ENCODE measurements at places on chromosomes 2 and 18.

DNA sequence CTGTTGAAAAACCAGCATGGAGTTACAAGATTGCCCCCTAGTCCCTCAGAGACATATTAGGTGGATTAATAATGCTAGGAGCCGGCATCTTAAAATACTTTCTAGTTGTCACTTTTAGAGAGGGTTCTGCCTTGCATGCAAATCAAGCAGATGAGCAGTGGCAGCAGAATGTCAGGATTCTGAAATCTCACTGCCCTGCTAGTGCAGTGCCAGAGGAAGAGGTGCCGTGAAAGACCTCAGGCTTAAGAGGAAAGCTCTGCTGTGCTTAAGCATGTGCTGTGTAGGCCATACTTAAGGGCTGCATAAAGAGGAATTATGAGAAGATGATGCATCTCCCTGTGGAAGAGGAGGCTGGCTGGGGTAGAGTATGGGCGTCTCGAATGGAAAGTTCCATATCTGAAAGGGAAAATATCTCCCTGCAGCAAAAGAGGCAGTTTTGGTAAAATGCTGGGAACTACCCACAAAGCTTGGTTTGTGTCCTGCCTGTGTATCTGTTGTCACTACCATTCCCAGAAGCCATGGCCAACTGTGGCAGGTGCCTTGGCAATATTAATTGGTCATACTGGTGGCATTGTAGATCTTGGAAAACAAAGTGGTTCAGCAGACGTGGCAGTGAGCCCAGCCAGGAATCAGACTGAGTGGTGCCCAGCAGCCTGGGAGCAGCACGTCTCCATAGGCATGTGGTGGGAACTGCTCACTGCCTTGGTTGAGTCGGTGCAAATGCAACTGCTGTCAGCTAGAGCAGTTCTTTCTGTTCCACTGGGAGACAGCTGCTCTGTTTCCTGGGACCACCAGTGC lies 131.9 kb downstream of the EVA1A start:
- DNase-seq: no peak

DNA sequence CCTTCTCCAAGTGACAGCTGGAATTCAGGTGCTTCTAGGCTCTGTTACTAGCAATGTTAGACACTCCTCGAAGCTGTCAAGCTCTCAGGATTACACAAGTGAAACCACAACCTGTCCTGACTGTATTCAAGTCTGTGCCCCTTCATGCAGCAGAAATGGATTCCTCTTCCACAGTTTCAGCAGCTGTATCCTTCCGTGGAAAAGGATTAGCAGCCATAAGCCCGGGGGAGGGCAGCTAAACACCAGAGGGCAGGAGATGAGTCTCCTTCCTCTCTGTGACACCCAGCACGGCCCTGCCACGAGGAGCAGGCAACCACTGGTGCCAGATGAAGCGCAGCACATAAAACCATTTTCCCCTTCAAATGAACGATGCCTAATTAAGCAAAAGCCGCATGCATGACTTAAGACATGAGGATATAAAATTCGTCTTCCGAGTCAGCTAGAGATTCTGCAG lies 1.2 kb downstream of the ST3GAL5 start:
- peak; percentile 24 for DNase-seq

DNA sequence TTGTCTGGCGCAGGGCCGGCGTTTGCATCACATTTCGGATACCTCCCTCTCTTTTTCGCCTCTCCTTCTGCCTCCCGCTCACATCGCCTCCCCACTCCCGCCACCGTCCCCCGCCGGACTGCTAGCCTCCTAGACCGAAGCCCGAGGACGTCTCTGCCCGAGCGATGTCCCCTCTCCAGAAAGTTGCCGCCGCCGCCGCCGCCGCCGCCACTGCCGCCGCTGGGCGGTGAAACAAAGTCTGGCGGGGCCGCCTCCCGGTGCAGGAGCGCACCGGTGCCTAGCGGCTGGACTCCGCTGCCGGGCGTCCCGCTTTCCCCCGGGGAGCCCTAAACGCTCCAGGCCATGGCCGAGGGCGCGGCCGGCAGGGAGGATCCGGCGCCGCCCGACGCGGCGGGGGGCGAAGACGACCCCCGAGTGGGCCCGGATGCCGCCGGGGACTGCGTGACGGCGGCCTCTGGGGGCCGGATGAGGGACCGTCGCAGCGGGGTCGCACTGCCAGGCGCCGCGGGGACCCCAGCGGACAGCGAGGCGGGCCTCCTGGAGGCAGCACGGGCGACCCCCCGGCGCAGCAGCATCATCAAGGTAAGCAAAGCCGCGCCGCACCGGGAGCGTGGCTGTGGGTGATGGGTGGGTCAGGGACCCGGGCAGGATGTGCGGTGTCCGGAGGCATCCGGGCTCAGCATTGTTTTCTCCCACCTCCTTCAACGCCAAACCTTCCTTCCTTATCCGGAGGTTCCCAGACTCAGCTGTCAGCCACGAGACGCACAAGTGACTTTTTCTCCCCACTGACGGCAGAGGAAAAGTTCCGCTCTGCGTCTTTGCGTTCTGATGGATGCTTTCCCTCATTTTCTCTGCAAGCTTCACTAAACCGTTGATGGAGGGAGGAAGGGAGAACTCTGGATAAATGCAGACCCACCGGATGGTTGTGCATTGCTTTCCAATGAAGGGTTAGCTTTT lies 643 bp downstream of the PLCL1 start:
- peak; percentile 3 for DNase-seq

GRCh38 chr2:229434187-229434586 lies 163.1 kb upstream of the PID1 start:
- DNase-seq: no peak

DNA sequence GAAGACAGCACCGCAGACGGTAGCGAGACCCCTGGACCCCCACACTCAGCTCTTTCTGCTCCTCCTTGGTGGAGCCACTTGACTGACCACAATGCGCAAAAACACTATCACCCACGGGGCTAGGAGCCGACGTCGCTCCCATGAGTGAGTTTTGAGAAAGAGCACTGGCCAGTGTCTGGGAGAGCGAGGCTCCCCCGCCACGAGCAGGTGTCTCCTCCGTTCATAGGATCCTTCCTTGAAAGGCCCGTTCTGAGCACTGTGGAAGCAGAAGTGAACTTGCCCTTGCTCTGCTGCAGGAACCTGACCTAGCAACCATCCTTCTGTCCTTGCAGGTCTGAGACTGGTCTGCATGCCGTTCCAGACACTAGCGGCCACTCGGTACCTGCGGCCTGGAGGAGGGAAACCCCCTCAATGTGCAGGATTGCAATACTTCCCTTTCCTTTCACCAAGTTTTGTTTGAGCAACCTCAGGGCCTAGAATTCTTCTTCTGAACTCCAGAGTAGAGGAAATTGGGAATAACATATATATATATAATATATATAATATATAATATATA lies 12.9 kb upstream of the ZNF516 start:
- DNase-seq: no peak

- DNase-seq: no peak
Measured at GRCh38 chr2:9638532-9638931, 7.7 kb upstream of the YWHAQ start.

GRCh38 chr18:73614812-73615211 lies 532.8 kb downstream of the FBXO15 start:
- DNase-seq: no peak

- no peak for DNase-seq
Measured at GRCh38 chr2:169732583-169733358, 861 bp upstream of the KLHL23 start.

DNA sequence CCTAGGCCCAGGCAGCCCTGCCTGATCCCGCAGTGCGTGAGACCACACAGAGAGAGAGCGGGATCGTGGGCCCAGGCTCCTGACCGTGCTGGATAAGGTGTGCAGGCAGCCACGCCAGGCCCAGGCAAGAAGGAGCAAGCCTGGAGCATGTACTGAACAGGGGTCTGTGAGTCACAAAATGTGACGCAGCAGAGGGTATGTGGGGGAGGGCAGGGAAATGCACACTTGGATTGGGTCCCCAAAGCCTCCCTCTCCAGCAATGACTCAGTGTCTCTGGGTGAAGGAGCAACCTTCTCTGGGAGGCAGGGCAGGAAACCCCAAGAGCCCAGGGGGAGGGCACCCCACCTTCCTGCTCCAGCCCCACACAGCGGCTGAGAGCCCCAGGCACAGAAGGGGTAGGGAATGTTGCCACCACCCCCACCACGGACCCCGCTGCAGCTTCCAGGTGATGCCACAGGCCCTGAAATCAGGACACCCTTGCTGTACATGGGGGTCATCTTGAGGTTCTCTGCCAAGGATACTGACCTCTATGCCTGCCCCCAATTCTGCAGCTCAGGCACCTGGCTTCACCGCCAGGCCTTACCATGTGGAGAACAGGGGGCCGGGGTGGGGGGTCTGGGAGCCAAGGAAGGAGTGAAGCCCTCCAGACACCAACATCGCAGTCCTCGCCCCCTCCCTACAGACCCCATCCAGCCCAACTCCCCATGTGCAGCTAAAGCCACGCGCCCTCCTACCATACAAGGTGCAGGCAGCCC lies 1.3 kb upstream of the GPC1 start:
- no peak for DNase-seq

DNA sequence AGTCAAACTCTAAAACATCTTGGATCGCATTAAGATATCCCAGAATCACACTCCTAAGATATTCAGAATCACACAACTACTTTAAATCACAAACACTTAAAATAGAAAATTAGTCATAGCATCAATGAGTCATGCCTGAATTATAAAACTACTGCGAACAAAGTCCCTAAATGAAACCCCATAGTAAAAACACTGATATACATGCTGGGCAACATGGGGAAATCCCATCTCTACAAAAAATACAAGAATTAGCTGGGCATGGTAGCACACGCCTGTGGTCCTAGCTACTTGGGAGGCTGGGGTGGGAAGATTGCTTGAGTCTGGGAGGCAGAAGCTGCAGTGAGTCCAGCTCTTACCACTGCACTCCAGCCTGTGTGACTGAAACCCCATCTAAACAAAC lies 101.7 kb downstream of the COBLL1 start:
- no peak for DNase-seq

DNA sequence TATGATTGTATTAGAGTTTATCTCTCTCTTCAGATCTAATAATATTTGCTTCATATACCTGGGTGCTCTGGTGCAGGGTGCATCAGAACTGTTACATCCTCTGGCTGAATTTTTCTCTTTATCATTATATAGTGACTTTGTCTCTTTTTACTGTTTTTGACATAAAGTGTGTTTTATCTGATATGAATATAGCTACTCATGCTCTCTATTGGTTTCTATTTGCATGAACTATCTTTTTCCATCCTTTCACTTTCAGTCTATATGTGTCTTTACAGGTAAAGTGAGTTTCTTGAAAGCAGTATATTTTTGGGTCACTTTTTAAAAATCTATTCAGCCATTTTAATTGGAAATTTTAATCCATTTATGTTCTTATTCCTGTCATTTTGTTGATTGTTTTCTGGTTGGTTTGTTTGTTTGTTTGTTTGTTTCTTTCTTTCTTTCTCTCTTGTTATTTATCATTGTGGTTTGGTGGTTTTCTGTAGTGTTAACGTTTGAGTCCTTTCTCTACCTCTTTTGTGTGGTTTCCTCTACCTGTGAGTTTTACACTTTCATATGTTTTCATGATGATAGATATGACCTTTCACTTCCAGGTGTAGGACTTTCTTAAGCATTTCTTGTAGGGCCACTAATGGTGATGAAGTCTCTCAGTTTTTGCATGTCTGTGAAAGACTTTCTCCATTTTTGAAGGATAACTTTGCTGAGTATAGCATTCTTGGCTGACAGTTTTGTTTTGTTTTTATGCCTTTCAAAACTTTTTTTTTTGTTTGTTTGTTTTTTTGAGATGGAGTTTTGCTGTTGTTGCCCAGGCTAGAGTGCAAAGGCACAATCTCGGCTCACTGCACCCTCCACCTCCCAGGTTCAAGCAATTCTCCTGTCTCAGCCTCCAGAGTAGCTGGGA lies 54.9 kb downstream of the CCNT2 start:
- no peak for DNase-seq

DNA sequence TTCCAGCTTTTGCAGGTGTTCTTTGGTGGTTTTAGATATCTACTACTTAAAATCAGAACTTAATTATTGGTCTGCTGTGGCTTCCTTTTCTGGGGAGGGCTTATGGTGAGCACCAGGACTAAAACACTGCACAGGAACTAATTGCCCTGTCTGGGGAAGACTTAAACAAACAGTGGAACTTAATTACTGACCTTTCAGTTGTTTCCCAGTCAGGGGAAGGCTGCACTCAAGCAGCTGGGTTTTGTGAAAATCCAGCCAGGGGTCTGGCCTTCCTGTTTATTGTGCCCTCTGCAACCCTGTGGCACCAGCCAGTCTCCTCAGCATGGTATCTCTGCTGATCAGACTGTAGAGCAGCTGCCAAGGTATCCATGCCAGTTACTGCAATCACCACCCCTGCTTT lies 398.2 kb downstream of the ADCYAP1 start:
- DNase-seq: no peak

DNA sequence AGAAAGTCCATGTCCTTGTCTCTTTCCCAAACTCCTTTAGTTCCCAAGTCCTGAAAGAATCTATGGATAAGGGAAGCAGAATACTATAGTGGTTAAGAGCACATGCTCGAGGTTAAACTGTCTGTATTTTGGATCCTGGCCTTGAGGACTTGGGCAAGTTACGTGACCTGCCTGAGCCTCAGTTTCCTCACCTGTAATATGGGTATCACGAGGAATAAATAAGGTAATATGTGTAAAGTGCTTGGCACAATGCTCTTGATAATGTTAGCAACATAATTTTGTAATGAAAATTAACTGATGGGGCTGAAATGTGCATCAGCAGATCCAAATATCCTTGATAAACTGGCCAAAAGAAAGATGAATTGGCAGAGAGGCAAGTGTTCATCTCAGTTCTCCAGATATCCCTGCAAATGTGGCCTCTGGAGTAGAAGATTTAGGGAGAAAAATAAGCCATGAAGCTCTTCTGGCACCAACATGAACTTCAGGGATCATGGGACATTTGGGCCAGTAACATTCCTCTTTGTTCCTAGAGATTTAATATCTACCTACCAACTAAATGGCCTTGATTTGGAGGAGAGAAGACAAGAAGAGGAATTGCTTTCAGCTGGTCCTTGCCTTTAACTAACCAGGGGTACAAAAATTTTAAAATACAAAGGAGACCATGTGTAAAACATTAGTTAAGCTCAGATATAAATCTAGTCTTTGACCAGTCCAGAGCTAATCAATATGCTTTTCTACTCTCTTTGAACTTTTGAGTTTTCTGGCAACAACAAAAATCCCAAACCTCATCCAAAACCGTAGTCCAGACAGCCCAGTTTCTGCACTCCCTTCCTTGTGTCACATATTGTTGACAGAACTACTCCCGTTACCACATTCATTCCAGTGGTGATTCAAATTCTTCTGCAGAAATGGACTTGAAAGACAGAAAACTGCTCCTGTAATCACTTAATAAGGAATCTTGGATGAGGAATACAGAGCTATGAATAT lies 52.7 kb upstream of the EML4 start:
- DNase-seq: no peak

DNA sequence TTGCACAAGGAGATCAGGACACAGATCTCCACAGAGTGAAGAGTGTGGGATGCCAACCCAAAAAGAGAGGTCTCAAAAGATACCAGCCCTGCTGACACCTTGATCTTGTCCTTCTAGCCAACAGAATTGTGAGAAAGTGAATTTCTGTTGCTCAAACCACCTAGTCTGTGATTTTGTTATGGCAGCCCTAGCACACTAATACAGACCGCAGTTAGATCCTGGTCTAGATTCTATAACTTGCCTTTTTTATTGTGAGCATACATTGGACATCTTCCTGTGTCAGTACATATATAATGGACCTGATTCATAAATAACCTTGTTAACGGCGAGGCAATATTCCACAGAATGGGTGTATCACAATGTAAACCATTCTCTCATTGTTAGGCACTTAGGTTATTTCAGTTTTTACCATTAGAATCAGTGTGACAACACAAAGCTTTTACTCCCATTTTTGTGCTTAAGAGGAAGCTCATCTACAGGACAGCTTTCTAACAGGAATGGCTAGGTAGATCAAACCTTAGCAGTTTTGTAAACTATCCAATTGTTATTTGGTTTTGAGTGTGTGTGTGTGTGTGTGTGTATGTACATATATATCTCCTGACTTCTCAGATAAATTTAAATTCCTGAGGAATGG lies 89.0 kb downstream of the ACSL3 start:
- DNase-seq: no peak

Data from stimulated activated CD8-positive, alpha-beta memory T cell treated with anti-CD3 and anti-CD28 coated beads, Interleukin-12 subunit alpha, Interleukin-12 subunit beta, amount 100 ng/mL, for 4 hours (primary cell).